ENCODE measurements at places on chromosomes 13 and 19.

DNA sequence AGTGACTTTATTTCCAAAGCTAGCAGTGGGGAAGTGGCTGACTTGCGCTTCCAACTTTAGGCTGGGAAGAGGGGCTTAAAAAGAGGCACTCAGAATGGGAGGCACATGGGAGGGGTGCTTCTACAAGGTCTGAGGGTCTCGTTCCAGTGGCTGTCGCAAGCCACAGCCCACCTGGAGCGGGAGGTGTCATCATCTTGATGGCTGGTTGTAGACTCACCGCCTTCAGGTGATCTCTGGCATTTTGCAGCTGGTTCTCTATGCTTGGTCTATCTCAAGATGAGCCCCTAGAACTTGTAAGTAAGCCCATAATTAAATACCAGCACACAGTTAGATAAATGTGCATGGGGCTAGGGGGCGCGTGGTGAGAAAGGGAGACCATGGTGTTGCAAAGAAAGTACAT, 9.2 kb downstream of the TEX29 start:
- no peak for DNase-seq

DNA sequence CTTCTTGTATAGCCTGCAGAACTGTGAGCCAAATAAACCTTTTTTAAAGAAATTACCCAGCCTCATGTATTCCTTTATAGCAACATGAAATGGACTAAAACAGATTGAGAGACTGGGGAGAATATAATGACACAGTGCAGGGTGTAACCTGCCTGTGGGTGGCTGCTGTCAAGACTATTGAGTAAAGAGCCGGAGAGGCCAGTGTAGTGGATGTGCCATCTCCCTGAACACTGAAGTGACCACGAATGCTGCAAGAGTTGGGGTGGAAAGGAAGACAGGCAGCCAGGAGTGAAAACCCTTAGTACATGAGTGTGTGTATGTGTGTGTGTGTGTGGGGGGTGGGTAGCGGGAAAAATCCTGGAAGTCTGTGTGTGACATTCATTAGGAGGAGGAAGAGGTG, 55.2 kb upstream of the FLT1 start:
- no peak for DNase-seq

DNA sequence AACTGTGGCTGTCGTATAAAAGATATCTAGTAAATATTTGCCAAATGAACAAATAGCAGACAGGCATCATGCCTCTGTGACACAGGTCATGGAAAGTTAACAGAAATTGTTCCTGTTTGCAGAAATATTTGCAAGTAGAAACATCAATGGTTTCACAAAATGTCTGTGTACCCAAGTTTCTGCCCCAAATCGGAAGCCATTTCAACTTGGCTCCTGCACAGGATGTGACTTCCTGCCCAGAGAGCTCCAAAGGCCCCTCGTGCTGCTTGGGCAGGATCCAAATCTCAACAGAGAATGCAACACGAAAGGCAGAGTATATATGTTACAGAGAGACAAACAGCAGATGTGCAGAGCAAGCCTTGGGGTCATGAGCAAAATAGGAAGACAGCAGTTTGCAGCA, 95.5 kb upstream of the SERP2 start:
- DNase-seq = no peak

GRCh38 chr13:109233293-109233692, 553.1 kb downstream of the IRS2 start:
- no peak for DNase-seq

DNA sequence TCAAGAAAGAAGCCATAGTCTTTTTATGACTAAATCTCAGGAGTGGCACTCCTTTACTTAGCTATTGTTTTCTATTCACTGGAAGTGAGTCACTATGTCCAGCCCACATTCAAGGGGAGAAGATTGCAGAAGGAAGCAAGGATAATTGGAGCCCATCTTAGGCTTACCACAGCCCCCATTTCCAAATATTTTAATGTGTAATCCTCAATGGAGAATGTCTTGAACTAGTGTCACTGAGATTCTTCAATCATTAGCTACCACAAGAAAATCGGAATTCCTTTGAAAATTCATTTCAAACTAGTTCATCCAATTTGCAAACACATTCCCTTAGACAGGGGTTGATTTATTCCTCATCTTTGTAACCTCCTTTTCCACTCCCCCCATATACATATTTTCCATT, 84.7 kb downstream of the DLEU7 start:
- DNase-seq = no peak

DNA sequence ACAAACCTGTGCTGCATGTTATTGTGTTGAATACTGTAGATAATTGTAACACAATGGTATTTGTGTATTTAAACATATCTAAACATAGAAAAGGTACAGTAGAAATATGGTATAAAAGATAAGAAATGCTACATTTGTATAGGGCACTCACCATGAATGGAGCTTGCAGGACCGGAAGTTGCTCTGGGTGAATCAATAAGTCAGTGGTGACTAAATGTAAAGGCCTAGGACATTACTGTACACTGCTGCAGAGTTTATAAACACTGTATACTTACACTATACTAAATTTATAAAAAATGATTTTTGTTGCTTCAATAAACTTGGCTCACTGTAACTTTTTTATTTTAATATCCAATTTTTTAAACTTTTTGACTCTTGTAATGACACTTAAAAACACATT, 34.4 kb downstream of the LMO7 start:
- no peak for DNase-seq

- peak; percentile 99 for DNase-seq
These were observed 16.0 kb upstream of the SEMA6B start for GRCh38 chr19:4575267-4576015.

- no peak for DNase-seq
These were observed 8.0 kb downstream of the DPP9 start for GRCh38 chr19:4715529-4716221.

DNA sequence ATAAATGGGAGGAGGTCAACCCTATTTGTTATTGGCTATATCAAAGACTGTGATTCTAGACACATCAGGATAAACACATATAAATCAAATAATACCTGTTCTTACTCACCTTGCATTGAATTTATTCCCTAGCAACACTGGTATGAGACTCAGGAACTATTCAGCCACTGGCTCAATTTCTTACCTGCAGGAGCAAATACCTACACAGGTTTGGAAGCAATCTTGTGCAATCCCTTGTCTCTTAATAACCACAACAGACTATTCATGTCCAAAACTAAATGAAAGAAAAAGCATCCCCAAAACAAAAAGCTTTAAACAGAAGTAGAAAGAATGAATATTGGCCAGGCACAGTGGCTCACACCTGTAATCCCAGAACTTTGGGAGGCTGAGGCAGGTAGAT, 55.5 kb downstream of the TBC1D4 start:
- DNase-seq = no peak

DNA sequence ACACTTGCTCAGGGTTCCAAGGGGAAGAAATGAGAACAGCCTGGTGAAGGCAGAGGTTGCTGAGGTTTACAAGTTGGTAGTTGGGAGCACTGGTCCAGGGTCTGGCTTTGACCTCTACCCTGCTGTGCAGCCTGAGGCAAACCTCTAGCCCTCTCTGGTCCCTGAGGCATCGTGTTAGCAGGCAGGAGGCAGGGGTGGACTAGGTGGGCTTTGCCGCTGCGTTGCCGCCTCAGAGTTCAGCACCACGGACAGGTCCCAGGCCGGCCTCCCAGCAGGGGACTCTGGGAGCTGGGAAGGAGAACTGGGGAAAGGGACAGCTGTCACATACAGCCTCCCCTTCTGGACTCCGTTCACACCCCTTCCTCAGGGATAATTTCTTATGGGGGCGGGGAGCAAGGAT, 3.1 kb downstream of the NCAN start:
- DNase-seq = peak; percentile 56

GRCh38 chr13:95440441-95441088, 112.0 kb upstream of the CLDN10 start:
- peak; percentile 64 for DNase-seq

- DNase-seq = no peak
These were observed 245.5 kb upstream of the TSHZ3 start for GRCh38 chr19:31594701-31595100.

GRCh38 chr19:14475251-14476073, at the start of gene PTGER1:
TSS of gene PTGER1 (minus strand) at chr19:14475354. CDS start at chr19:14474320, 1,034 bp downstream.
- no peak for DNase-seq

DNA sequence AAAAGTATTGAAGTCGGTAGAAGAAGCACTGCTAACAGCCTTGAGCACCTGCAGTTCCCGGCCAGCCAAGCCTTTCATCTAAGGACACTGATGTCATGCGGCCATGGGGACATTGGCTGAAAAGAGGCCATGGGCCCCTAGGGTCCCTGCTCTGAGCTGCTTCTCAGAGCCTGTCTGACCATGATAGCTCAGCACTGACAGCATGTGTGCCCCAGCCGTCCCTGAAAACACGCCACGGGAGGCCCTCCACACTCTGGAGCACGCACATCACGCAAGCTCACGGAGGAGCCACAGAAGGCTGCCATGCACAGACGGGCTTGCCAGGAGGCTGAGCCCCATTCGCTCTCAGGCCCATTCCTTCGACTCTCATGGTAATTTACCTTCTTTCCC, 51.8 kb downstream of the MLLT1 start:
- no peak for DNase-seq

DNA sequence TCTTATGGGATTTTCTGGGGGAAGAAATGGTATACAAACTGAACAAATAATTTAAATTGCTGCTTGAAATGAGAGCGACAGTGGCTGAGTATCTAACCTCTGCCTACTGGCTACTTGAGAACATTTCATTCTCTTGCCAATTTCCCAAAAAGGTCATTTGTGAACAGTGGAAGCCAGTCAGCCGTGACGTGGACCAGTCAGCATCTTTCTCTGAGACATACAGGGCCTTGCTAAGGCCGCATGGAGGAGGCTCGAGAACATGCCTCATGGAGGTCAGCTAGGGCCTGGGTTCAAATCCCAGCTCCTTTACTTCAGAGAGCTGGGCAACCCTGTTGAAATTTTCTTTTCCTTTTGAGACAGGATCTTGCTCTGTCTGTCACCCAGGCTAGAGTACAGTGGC, 20.3 kb downstream of the ZC3H4 start:
- DNase-seq = no peak

- DNase-seq = peak; percentile 67
These were observed 20.7 kb downstream of the CLDN10 start for GRCh38 chr13:95573221-95573620.

DNA sequence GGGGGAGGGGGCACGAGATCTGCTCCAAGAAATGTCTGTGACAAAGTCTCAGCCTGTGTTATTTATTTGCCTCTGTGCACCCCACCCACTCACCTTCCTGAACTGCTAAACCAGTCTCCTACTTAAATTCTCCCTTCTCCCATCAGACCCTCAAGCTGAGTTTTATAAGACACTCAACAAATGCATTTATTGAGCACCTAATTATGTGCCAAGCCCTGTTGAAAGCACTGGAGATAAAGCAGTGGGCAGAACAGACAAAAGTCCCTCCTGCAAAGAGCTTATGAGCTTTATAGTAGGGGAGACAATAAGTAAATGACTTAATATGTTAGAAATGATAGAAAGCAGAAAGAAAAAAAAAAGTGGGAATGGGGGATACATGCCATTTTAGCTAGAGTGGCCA, 3.4 kb upstream of the FAM98C start:
- DNase-seq = no peak

DNA sequence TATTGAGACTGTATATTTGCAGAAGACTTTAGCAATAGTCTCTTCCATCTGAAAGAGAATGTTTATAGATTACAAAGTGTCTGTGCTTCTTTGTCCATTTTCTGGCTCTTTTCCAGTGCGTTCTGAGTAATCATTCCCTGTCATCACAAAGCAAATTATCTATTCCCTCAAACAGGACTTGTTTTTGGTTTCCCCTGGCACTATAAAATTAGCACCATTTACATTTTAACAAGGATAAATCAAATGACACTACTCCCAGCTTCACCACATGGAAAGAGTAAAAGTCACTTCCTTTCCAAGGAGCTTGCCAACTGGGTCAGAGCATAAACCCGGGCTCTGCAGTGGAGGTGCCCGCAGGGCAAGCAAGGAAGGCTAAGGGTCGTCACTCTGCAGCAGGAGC, 88.1 kb downstream of the SHISA2 start:
- peak; percentile 8 for DNase-seq

DNA sequence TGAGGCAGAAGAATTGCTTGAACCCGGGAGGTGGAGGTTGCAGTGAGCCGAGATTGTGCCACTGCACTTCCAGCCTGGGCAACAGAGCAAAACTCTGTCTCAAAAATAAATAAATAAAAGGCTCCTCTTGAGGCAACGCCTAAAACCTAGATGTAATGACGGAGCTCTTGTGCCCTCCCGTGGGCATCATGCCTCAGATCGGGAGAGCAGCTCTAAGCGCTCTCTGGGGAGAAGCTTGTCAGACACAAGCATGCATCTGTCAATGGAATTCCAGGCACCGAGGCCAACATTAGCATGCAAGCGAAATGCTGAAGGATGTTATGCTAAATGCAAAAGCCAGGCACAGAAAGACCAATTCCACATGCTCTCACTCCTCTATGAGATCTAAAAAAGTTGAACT, 45.6 kb upstream of the MRI1 start:
- peak; percentile 34 for DNase-seq

DNA sequence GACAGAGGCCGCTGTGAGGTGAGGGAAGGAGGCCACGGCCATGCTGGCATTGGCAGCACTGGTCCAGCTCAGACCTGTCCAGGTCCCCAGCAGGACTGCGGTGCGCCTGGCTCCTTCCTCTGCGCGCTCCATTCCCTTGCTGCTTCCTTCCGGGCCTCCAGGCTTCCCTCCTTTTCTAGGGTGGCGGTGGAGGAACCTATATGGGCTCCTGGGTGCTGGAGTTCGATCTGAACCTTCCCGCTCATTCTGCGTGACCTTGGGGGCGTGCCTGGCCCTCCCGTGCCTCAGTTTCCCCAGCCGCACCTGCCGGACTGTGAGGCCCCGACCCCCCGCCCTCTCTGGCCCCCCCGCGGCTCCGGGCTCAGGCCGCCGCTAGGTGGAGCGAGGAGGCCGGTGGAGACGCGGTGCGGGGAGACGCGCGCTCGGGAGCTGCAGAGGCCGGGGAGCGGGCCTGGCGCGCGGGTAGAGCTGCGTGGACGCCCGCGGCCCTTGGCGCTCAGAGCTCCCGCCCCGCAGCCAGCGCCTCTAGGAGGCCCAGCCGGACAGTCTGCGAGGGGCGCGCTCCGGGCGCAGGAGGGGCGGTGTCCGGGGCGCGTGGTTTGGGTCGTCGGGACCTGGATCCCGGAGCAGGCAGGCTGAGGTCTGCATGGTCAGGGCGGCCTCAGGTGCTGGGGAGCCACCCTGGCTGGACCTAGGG, 29.9 kb downstream of the EFNA2 start:
- peak; percentile 48 for DNase-seq

DNA sequence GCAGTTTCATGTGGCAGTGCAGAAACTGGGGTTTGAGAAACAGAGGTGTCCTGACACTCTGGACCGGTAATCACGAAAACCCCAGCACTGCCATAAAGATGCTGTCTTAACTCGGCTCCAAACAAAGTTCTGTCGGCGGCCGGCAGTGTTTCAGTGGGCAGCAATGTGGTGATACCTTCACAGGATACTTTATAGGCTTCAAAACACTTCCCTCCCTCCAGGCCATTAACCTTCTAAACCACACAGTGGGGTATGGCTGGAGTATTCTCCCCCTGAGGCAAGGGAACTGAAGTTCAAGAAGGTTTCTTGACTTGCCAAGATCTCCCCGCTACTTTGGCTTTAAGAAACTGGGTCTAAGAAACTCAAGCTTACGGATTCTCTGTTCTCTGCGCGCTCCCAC, 1.1 kb downstream of the RUBCNL start:
- no peak for DNase-seq

- DNase-seq = no peak
These were observed 135.6 kb downstream of the PRR20E start for GRCh38 chr13:57302604-57303003.
